Heart left ventricle (tissue), 16 donors: ENCODE measurements at places on chromosomes 1 and 21. TPM values are rescaled to one million over a fixed set of nuclear protein-coding genes. Genes with fewer than 3 reads are reported as not detected.
A peak's percentile ranks its signal among the peaks of the same experiment; 100 is the strongest.

The PLA2G2C gene
- not detected for total RNA-seq

DNA sequence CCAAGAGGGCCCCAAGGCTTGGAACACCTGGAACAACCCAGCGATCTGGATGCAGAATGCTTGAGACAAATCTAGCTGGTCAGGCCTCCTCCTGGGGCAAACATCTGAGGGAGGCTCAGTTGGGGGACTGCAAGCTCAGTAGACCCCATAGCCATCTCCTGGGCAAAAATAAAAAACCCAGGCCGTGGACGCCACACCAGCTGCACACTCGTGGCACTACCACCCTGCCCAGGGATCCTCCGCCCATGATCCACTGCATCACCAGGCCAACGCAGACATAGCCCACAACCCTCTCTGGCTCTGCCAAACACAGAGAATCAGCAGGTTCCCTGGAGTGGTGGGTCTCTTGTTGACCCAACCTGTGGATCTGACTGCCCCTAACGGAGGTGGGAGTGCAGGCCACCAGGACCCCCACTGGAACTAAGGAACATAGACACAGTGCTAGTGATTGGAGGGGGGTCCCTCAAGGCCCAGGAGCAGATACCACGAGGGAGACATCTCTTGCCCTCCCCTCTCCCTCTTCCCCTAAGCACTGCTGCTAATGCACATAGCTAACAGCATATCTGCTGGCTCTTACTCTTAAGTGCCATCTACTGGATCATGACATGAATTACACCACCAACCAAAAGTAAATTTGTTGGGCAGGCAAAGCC, 147.2 kb downstream of the CHD1L start:
- H3K27ac ChIP-seq, result no peak overlapping the region
- no peaks in the 10 kb centered on the region for H3K36me3 ChIP-seq
- no peak for DNase-seq
- H3K4me1 ChIP-seq, result no peaks in the 10 kb centered on the region

The C1orf21 gene
- 57.5 TPM for total RNA-seq

DNA sequence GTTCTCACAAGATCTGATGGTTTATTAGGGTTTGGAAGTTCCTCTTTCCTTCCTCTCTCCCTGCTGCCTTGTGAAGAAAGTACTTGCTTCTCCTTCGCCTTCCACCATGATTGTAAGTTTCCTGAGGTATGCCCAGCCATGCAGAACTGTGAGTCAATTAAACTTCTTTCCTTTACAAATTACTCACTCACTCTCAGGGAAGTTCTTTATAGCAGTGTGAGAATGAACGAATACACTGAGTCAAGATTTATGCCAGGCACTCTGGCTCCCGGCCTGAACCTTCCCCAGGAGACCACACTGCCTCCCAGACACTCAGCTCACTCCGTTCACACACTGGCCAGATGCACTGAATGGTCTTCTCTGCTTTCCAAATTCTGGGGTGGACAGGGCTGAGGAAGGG, 308.3 kb upstream of the AJAP1 start:
- no peak overlapping the region for H3K4me3 ChIP-seq
- H3K36me3 ChIP-seq, result no peaks in the 10 kb centered on the region
- H3K4me1 ChIP-seq, result no peaks in the 10 kb centered on the region
- peaks cover 6% of the 10 kb centered on the region for H3K27me3 ChIP-seq

DNA sequence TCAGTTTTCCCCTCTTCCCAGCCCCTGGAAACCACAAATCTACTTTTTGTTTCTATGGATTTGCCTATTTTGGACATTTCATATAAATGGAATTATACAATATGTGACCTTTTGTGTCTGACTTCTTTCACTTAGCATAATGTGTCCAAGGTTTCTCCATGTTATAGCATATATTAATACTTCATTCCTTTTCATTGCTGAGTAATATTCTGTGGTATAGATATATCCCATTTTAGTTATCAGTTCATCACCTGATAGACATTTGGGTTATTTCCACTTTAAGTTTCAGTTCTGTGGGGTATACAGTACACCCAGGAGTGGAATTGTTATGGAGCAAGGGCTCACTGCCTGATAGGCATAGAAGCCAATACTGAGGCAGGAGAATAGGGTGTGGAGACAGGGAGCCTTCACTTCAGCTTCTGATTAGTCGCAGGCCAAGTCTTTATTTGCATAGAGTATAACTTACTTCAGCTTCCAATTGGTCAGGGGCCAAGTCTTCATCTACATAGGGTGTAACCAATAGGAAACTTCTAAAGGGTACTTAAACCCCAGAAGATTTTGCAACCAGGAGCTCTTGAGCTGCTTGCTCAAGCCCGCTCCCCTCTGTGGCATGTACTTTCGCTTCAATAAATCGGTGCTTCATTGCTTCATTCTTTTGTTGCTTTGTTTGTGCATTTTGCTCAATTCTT, 8.3 kb upstream of the NVL start:
- no peaks in the 10 kb centered on the region for H3K36me3 ChIP-seq
- no peak for DNase-seq
- H3K27ac ChIP-seq, result no peak overlapping the region

- no peak for DNase-seq
- no peak overlapping the region for H3K4me3 ChIP-seq
- H3K27ac ChIP-seq, result no peak overlapping the region
- no peaks in the 10 kb centered on the region for H3K36me3 ChIP-seq
Observed at GRCh38 chr1:212528501-212528900, 80.1 kb upstream of the ATF3 start.

The SLC25A34 gene
- 9.4 TPM for total RNA-seq

DNA sequence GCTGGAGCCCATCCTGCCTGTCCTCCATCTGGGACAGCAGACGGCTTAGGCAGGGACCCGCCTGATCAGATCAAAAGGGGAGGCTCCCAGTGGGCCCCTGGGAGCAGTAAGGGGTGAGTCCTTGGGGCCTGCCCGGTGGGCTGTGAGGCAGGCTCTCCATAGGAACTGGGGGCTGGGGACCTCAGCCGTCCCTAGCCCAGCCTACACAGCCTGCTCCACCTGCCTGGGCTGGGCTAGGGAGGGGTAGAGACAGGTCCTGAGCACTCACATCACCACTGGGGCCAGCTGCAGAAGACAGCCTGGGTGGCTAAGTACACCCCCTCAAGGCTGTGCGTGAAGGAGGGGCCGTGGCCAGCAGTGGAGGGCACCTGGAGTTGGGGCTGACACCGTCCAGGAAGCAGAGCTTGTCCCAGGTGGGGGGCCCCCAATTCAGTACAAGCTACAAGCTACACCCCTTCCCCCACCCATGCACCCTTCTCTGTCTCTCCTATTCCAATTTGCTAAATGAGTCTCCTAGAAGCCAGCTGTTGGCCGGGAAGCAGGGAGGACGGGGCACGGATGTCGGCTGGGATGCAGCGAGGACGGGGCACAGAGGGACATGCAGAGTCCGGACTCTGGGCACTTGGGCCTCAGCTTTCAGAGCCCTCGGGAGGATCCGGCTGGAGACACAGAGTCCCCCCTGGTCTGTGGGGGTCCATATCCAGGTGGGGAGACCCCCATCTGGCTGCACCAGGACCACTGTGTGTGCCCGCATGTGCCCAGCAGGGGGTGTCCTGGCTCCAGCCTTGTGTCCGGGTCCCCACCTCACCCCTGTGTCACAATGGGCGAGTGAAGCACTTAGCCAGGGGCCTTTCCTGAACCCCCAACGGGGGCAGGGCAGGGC, 1.7 kb downstream of the ISG15 start:
- peak overlapping the region; percentile 87 for H3K27ac ChIP-seq
- no peaks in the 10 kb centered on the region for H3K36me3 ChIP-seq
- no peaks in the 10 kb centered on the region for H3K27me3 ChIP-seq
- peak; percentile 31 for DNase-seq

DNA sequence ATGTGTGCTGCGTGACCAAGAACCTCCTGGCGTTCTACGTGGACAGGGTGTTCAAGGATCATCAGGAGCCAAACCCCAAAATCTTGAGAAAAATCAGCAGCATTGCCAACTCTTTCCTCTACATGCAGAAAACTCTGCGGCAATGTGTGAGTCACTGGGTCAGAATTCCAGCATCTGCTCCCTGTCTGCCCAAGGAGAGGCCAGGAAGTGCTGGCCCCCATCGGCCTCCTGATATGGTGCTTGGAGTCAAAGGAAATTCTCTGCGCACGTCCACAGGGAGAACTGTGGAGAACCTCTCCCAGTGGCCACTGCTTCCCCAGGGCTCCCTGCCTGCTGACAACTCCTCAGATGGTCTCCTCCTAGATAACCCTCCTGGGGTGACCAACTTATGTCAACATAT, 25.6 kb upstream of the IL20 start:
- no peak overlapping the region for H3K4me3 ChIP-seq
- no peak for DNase-seq
- no peaks in the 10 kb centered on the region for H3K4me1 ChIP-seq
- H3K27me3 ChIP-seq, result no peaks in the 10 kb centered on the region

GRCh38 chr21:46069166-46069565, 28.7 kb upstream of the COL6A2 start:
- no peak overlapping the region for H3K4me3 ChIP-seq
- H3K27ac ChIP-seq, result no peak overlapping the region
- peaks cover 17% of the 10 kb centered on the region for H3K4me1 ChIP-seq
- H3K36me3 ChIP-seq, result no peaks in the 10 kb centered on the region
- no peaks in the 10 kb centered on the region for H3K27me3 ChIP-seq

DNA sequence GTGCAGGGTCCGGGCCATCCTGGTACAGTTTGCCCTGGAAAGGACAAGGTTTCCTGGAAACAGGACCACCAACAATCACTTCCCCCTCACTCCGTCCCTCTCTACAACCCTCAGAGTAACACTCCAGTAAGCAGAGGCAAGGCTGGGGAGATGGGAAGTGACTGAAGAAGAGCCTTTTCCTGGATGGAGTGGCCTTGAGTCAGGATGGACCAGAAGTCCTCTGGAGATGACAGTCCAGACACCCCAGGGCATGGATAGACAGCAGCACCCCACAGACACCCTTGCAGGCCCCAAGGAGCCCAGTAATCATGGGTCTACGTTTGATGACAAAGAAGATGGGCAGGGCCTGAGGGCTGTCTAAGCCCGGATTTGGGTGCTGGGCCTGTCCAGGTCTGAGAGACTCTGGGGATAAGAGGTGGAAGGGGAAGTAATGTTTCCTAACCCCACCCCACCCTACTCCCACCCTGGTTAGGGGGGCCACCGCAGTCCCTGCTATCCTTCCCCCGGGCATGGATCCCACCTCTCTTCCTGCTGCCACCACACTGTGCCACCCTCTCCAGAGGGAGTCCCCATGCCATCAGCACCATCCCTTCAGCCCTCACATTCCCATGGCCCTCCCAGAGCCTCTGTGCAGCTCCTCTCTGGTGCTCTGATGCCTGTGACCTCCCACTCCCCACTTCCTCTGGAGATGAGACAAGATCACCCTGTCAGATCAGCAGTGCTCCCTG, 7.2 kb upstream of the S100A8 start:
- no peaks in the 10 kb centered on the region for H3K27me3 ChIP-seq
- DNase-seq, result no peak
- no peaks in the 10 kb centered on the region for H3K4me1 ChIP-seq
- no peak overlapping the region for H3K27ac ChIP-seq

DNA sequence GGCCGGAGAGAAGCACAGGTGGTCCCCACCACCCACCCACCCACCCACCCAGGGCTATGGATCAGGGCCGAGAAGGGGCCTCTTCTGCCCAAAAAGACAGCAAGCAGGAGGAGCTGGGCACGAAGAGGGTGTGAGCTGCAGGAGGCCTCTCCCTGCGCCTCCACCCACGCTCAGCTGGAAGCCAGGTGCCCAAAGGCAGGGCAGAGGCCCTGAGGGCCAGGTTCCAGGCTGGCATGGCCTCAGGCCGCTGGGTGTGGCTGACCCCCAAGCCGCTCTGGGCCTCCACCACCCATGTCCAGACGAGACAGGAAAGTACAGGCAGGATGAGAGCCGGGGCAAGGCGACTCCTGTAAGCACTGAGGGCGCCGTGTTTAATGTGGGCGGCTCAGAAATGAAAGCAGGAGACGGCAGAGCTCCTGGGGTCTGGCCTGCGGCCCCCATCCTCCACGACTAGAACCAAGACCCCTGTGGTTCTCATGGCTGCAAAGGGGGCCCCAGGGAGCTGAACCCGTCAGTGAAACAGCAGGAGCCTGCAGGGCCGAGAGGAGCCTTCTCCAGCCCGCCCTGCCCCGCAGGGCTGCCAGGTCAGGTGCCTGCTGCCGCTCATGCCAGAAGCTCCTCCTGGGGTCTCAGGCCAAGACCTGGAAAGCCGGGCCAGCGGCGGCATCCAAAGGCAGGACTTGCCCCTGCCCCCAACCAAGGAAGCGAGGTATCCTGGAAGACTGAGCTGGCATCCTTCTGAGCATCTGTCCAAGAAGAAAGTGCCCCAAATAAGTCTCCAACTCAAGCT, 56.0 kb downstream of the MEGF6 start:
- H3K36me3 ChIP-seq, result no peaks in the 10 kb centered on the region
- H3K27me3 ChIP-seq, result no peaks in the 10 kb centered on the region
- DNase-seq, result no peak
- H3K27ac ChIP-seq, result no peak overlapping the region
- H3K4me1 ChIP-seq, result no peaks in the 10 kb centered on the region

DNA sequence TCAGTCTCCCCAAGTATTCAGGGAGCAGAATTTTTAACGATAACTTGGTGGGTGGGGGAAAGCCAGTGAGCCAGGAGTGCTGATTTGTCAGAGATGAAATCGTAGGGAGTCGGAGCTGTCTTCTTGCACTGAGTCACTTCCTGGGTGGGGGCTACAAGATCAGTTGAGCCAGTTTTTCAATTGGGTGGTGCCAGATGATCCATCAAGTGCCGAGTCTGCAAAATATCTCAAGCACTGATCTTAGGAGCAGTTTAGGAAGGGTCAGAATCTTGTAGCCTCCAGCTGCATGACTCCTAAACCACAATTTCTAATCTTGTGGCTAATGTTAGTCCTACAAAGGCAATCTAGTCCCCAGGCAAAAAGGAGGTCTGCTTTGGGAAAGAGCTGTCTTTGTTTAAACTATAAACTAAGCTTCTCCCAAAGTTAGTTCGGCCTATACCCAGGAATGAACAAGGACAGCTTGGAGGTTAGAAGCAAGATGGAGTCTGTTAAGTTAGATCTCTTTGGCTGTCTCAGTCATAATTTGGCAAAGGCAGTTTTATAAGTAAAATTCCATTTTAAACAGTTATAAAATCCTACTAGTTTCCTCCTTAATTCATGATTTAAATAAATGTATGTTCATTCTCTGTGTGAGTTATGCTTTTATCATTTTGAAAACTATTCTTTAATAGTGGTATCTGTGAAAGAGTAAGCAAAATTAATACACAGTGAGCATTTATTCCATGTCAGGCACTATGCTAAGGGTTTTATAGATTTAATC, 51.7 kb downstream of the SLC16A1 start:
- H3K36me3 ChIP-seq, result no peaks in the 10 kb centered on the region
- H3K4me3 ChIP-seq, result no peak overlapping the region
- peak overlapping the region; percentile 80 for H3K27ac ChIP-seq

DNA sequence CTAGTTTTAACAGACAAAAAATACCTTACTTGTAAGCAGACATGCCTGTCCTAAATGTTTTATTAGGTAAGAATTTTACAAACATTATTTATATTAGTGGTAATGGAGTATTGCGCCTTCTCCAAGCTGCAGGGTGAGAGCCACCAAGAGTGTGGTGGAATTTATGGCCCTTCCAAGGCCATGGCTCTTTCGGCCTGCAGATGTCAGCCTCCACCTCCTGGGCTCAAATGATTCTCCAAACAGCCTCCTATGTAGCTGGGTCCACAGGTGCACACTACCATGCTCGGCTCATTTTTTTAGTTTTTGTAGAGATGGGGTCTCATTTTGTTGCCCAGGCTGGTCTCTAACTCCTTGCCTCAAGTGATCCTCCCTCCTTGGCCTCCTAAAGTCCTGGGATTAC, 56.3 kb downstream of the ITGB3BP start:
- no peaks in the 10 kb centered on the region for H3K27me3 ChIP-seq
- no peaks in the 10 kb centered on the region for H3K36me3 ChIP-seq
- no peak for DNase-seq
